Activated CD4-positive, alpha-beta T cell treated with anti-CD3 and anti-CD28 coated beads, Interleukin-2, amount 50 U/mL, for 48 hours (primary cell): ENCODE measurements at places on chromosomes 13 and 19.

- DNase-seq, result no peak
Observed at GRCh38 chr19:5996623-5997320, 18.8 kb upstream of the RANBP3 start.

DNA sequence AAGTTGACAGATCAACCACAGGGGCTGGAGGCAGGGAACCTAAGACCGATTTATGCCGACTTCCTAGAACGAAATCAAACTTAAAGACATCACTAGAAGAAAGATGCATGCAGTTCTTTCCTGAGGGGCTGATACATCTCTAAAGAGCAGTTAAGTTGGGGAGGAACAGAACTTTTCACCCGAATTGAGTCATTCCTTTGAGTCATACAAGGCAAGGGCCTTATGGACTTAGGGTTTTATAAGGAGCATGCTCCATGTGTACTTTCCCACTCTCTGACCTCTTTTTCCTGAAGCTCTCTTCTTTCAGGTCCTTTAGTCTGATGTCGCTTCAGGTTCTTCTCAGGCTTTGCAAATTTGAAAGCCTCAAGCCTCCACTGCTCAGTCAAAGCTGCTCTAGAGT is 7.9 kb upstream of the FBXL3 start:
- no peak for DNase-seq

GRCh38 chr19:50333737-50334617 is 4.8 kb upstream of the KCNC3 start:
- peak; percentile 80 for DNase-seq

DNA sequence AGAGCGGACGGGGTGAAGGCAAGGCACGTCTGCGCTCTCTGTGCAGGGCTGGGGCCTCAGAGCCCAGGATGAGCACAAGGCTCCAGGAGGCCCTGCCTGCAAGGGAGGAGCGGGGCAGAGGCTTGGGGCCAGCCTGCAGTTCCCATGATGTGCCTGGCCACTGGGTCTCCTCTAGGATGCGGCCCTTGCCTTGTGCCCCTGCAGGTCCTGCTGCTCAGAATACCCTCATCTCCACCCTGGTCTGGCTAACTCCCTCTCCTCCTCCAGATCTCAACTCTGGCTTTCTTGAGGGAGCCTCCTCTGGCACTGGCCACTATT is 27.8 kb downstream of the ELAVL1 start:
- DNase-seq, result no peak

DNA sequence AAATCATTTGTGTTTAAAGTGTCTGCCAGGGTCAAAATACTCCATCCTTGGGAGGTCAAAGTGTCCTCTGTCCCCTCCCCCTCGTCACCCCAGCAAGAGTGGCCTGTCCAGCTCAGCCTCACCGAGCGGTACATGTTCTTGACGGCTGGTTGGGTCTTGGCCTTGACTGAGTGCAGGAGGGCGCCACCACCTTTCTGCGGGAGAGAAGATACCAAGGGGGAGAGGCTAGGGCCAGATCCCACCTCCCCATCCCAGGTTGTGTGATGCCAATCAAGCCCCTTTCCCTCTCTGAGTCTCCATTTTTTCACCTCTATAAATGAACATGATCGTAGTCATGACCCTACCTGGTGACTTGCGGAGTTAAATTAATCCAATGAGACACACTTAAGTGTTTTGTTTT is 6.1 kb downstream of the CRB3 start:
- no peak for DNase-seq

GRCh38 chr13:110249326-110249725 is 57.6 kb downstream of the COL4A1 start:
- DNase-seq, result no peak

DNA sequence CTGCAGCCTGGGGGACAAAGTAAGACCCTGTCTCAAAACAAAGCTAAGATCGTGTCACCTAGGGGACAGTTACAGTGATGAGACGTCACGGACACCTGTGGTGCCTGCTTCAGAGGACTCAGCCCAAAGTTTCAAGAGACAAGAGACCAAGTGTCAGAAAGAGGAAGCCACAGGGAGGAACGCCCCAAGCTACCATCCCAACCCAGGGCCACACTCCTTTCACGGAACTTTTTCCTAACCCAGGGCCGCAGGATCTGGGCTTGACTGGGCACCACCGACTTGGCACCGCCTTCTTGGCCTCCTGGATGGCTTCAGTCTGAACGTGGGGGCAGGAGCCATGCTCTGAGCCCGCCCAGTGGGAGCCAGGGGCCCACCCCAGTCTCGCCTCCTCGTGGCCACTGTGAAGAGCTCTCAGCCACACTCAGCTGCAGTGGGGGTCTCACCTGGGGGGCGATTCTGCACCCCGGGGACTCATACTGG is 8.5 kb downstream of the MOB3A start:
- DNase-seq, result no peak

DNA sequence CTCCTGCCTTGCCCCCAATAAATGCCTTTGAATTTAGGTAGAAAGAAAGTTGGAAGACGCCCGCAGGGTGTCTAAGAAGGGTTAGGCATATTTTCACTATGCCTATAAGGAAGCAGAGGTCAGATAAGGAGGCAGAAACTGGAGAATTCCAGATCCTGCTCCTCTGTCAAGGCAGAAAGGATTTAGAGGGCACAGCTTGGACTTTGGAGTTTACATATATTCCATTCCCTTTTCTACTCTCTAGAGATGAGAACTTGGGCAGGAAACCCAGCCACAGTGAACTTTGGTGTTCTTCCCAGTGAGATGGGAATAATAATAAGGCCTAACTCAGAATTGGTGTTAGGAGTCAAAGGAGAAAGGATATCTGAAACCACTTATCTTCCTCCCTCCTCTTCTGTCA is 37.4 kb downstream of the CCNE1 start:
- no peak for DNase-seq

- no peak for DNase-seq
Observed at GRCh38 chr19:36916991-36917390, 859 bp downstream of the ZNF568 start.
